RPMI8226 (cell line): ENCODE measurements at places on chromosomes 6 and 20.

GRCh38 chr20:59748619-59749191 is 144.4 kb downstream of the PHACTR3 start:
- DNase-seq, result no peak

- no peak for DNase-seq
Measured at GRCh38 chr20:53959911-53960578, 110.3 kb downstream of the BCAS1 start.

GRCh38 chr20:54474046-54474445 is 1.3 kb upstream of the DOK5 start:
- DNase-seq, result peak; percentile 6

DNA sequence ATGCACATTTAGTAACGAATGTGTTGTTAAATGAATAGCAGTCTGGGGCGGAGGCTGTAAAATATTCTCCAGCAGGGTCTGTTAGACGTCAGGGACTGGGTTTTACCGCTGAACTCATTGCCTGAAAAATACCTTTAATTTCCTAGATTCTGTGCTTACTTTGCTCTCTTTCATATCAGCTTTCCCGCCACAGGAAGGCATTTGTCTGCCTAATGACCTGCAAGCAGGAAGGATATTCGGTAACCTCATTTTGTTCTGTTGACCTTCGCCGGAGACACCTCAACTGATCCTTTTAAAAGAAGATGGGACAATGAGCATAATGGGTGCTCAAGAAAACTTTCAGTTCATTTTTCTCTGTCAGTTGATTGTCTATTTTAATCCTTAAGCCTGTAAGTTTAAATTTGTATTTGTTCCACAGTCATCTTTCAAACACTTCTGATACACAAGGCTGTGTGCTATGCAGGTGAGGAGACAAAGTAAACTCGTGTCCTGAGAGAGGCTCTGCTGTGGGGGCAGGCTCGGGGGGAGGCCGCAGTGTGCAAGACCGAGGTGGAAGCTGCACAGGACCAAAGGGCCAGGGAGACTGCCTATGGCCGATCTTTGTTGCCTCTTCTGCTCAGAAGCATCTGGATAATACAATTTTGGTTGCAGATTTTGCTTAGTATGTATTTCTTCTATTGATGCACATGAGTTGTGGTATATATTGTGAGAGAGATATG is 27.4 kb upstream of the SIM1 start:
- DNase-seq, result no peak

- no peak for DNase-seq
Measured at GRCh38 chr6:52588087-52588709, 11.3 kb upstream of the TRAM2 start.

DNA sequence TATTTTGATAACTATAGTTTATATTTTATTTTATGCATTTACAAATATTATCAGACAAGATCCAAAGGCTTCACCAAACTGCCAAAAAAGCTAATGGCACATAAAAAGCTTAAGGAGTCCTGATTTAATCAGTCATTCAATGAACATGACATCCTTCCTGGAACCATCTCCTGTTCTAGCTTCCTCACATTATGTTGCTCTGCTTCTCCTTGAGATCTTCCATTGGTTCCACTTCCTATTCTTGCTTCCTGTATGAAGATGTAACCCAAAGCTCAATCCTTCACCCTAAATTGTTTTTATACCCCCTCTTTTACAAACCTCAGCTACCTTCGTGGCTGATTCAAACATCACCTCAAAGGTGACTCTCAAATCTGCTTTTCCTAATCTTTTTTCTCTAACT is 4.5 kb upstream of the BRD2 start:
- no peak for DNase-seq

GRCh38 chr6:53315086-53315724 is 33.5 kb downstream of the ELOVL5 start:
- no peak for DNase-seq

DNA sequence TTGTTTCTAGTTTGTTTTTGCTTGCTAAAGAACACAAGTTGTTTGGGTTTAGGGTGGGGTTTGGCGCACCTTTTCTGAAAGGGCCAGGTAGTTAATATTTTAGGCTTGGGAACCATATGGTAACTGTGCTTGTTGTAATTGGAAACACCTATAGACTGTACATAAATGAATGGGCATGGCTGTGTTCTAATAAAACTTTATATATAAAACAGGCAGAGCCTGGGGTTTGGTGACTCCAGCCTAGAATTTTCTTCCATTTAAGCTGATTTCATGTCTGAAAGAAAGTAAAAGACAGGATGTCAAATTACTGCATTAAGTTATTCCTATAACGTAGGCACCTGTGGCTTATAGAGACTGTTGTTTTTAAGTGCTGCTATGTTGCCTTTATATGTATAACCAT is 36.1 kb upstream of the MAPK13 start:
- DNase-seq, result no peak

- no peak for DNase-seq
Measured at GRCh38 chr6:142542704-142543233, 241.0 kb downstream of the ADGRG6 start.

DNA sequence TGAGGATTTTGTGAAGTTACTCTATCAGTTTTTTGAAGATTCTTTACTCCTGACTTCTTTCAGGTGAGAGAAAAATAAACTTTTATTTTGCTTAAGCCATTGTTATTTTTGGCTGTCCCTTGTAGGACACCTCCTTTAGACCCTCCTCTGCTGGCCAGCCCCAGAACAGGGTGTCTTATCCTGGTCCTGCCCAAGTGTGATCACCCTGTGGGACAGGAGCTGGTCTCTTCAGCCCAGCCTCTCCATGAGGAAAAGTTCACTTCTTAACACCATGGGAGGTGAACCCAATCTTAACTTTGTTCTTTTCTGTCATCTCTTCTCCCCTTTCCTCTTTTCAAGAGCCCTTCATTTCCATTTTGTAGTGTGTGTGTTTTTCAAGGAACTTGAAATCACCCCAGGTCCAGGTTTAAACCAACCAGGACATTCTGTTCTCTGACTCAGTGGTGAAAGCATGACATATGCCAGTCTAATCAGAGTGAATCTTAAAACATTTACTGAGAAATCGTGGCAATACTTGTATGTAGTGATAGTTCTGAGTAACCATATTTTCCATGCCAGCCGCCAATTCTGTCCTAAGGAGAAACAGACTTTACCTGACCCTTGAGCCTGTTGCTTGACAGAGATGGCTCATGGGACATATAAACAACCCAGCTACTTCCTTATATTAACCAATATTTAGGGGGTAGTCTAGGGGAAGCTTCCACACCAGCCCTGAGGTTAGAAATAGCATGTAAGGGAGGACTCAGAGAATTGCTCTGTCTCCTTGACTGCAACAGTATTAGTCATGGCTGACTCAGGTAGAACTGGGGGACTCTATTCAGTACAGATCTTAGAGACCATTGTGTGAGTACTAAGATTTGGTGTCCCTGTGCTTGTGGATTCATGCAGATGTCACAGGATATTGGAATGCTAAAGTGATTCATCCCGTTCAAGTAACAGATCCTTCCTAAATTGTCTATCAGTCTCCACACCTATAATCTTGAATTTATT is 48.8 kb downstream of the FLRT3 start:
- DNase-seq, result no peak

- DNase-seq, result no peak
Measured at GRCh38 chr6:119620846-119621555, 271.4 kb upstream of the MAN1A1 start.

DNA sequence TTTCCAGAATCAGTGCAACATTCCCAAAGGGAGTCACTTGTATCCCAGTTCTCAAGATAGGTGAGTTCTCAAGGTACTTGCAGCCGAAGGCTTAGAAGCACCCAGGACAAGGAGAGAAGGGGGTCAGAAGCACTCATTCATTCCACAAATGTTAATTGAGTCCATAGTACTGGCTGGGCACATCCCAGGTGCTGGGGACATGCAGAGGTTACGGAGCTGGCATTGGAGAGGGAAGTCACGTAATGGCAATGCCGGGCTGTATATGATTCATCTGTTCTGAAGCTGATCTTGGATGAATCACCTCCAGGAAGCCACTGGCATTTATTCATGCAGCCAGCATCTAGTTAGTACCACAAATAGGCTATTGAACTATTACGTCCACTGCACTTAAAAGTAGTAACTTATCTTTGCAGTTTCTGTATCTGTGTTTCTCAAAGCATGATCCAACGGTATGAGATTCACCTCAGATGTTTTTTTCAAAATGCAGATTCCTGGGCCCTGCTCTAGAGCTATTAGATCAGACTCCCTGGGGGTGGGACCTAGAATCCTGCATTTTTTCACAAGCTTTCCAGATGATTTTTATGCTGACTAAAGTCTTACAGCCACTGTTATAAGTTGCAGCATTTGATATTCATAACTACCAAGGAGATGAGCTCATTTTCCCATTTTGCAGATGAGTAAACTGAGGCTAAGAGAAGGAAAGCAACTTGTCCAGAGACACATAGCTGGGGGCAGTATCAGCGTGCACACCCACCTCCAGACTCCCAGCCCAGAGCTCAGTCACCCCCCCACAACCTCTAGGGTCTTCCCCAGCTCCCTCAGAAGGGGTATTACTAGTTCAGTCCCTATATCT is 44.1 kb upstream of the ID1 start:
- no peak for DNase-seq

DNA sequence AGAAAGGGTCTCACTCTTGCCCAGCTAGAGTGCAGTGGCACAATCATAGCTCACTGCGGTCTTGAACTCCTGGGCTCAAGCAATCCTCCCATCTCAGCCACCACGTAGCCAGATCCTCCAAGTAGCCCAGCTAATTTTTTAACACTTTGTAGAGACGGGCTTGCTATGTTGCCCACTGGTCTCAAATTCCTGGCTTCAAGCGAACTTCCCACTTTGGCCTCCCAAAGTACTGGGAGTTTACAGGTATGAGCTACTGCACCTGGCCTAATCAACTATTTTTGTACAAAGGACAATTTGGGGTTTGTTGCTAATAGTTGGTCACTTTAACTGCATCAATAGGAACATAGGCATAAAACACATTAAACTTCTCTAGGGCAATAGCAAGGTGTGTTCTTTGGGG is 29.9 kb upstream of the SYNCRIP start:
- no peak for DNase-seq

- no peak for DNase-seq
Measured at GRCh38 chr20:17697171-17697570, 2.6 kb upstream of the BANF2 start.

GRCh38 chr6:163892824-163893561 is 478.5 kb downstream of the QKI start:
- DNase-seq, result no peak

DNA sequence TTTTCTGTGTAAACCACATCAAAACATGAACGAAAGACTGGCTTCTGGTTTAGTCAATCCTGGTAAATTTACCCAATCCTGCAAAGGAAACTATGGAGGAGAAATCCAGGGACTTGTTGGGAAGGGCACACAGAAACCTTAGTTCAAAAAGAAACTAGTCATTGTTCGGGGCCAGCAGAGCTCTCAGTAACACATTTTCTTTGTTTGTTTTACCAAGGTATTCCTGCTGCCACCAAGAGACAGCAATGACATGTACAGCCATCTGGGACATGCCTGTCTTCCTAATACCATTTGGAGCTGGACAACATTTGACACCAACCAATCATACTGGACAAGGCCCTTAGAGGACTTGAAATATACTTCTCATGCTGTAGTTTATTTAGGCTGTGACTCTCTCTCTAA is 8.3 kb downstream of the OARD1 start:
- no peak for DNase-seq

DNA sequence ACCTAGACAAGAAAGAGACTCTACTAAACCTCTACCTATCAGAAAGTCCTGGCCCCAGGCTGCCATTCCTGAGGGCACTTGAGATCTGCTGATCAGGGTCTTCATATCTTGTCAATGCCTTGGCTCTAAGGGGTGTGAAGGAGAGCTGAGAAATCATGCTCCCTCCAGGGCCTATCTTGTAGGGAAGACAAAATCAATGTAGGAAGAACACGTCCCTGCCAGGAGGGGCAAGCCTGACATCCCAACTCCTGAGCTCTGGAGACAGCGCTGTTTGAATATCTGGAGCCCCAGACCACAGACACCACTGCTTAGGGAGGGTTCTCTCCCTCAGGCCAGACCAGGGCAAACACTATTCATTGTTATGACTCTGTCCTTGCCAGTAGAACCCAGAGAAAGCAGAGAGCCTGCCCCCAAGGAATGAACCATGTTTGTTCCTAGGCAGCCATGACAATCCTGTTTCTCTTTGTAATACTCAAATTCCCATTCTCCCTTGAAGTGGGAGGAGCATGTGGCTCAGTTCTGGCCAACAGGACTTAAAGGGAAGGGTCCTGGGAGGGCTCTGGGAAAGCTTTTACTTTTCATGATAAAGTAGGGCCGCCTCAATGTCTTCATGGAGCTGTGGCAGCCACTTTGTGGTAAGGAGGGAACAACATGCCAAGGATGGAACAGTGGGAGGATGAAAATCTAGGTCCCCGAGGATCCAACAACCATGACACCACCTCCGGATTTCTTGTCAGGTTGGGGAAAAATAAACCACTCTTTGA is 1.8 kb upstream of the FASTKD5 start:
- no peak for DNase-seq

DNA sequence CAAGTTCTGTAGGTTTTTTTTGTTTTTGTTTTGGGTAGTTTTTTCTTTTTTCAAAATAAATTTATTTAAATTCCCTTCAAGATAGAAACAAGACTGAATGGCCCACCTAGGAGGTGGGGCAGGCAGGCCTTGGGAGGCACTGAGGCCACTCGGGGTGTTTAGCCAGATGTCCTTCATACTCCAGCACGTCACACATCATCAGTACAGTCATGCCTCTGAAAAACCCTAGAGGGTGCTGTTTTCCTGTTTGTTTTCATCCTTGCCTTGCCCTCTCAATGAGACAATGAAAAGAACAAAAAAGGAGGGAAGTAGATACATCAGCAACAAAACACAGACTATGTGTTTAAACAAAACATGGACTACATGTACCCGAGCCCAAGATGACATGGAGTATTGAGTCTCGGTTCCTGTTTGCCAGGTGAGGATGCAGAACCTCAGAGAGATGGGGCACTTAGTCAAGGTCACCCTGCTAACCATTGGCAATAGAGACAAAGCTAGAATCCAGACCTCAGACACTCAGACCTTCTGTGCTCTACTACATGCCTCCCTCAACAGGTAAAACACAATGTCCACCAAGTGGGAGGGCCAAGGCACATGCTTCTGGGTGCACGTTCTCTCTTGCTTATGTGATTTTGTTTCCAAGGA is 26.8 kb upstream of the CLIC5 start:
- DNase-seq, result peak; percentile 24

- peak; percentile 65 for DNase-seq
Measured at GRCh38 chr20:4091490-4092479, 76.4 kb upstream of the RNF24 start.

GRCh38 chr6:111154981-111155380 is 67.7 kb downstream of the SLC16A10 start:
- DNase-seq, result no peak

- DNase-seq, result no peak
Measured at GRCh38 chr6:40485795-40486194, 101.4 kb downstream of the LRFN2 start.

DNA sequence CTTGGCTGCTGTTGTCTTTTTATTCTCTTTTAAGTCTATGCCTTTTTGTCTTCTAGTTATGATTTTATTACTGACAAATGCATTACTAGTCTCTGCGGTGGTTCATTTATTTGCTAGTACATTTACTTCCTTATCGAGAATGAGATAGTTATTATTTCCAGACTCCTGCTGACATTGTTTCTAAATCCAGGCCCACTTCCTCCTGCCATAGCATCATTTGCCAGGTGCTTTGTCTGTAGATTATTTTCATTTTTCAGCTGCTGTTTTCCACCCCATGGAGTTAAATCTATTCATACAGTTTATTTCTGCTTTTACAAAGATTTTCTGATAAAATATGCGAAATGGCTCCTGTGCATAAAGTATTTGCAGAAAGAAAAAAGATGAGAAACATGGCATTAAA is 459.7 kb downstream of the MMUT start:
- DNase-seq, result no peak
